ENCODE measurements at places on chromosomes 4 and X. TPM values are rescaled to one million over a fixed set of nuclear protein-coding genes. Genes with fewer than 3 reads are reported as not detected.

GRCh38 chr4:4323705-4324534, 33.9 kb downstream of the ZBTB49 start:
- DNase-seq = no peak

Gene SHOX
- total RNA-seq = not detected

DNA sequence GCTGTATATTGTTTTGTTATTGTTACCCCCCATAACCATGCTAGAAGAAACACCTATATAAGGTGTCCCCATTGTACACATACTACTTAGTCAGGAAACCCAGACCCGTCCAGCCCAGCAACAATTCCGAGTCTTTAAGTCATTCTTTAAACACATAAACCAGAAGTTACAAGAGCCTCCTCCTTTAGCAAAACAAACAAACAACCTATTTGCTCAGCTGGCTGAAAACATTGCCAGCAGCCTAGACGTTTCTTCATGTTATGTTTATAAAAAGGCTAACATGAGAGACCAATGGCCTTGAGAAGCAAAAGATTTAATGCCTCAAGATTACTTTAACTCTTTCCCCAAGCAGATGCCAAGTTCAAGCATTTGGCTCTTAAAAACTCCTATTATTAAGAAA, 1.4 kb downstream of the ACOX3 start:
- DNase-seq = no peak

Gene ASMTL
- 16.2 TPM for total RNA-seq

DNA sequence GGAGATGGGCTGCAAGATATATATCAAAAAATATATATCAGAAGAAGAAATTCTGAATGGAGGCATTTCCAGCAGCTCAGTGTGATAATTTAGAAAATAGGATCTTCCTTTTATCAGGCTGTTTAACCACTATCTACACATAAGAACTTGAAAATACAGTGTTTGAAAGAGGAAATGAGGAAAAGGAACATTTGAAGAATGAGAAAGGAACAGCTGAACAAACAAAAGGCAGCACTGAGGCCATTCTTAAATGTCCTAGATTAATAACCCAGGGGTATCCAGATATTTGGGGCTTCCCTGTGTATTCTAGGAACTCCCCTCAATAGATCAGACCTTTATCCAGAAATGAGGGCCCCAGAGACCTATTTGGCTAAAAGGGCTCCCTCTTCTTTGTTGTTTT, 4.1 kb downstream of the SLC39A8 start:
- no peak for DNase-seq

DNA sequence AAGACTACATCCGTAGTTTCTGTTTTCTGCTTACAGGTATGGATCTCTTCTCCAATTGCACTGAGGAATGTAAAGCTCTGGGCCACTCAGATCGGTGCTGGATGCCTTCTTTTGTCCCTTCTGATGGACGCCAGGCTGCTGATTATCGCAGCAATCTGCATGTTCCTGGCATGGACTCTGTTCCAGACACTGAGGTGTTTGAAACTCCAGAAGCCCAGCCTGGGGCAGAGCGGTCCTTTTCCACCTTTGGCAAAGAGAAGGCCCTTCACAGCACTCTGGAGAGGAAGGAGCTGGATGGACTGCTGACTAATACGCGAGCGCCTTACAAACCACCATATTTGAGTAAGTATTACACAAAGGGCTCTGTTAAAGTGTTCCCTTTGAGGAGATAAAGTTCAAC, 13.8 kb downstream of the PCDH10 start:
- no peak for DNase-seq

Gene SMR3B
- total RNA-seq = not detected

DNA sequence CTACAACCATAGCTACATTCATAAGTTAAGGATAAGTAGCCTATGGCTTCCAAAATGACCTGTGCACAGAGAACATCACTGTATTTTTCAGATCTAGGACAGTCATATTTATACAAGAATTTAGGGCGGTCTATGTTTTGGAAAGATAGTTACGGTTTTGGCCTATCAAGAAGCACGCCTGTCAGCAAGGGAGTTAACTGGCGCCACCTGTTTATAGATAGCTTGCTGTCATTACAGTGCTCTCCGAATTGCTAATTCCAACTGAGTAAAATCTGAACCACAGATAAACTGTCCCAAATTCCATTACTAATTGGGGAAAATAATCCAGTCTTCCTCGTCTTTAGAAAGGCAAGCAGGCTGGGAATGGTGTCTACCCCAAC, 646 bp downstream of the ABCB7 start:
- no peak for DNase-seq

DNA sequence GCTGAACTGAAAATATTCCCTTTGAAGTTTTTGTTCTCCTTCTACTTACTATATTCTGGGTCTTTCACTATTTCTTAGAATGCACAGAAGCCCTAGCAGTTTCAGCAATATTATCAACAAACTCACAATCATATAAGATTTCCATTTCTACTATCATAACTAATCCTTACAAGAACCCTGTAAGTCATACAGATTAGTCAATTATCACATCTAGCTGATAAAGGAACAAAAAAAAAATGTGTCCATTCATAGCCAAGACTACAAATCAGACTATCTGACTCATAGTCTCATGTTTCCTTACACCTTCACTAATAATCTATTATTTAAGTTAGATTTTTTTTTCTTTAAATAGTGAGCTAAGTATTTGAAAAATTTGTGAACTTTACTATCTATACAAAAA, 72.5 kb downstream of the LRBA start:
- DNase-seq = no peak

DNA sequence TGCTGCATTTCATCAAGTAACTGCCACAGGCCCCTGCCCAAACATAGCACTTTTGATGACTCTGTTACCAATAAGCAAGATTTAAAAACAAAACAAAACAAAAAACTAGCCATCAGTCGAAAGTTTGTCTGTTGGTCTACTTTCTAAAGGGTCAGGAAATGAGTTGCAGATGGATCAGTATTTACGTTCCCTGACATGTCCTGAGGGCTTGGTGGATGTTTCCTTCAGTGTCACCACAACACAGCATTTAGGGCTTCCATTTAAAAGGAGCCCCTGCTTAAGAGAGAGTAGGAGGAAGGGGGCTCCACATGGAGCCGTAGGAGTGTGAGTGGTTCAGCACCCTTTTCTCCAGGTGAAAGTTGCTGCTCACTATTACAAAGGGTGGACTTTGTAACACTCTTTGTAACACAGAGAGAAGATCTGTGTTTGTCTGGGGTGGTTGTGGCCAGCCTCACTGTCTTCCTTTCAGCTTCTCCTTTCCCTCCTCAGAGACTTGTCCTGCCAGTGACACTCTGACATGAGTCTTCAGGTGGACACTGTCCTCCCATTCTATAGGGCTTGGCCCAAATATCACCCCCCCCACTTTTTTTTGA, 167.5 kb upstream of the PDE5A start:
- DNase-seq = no peak

- DNase-seq = no peak
Observed at GRCh38 chr4:7394681-7395451, 39.9 kb downstream of the PSAPL1 start.

GRCh38 chrX:37834937-37835336, 12.4 kb downstream of the DYNLT3 start:
- DNase-seq = no peak

Gene RNF128
- 1.2 TPM for total RNA-seq

- no peak for DNase-seq
Observed at GRCh38 chr4:16155528-16156169, 70.6 kb downstream of the TAPT1 start.

- no peak for DNase-seq
Observed at GRCh38 chr4:155099231-155099630, 109.2 kb upstream of the NPY2R start.

Gene BGN
- 0.69 TPM for total RNA-seq

Gene ETDB
- total RNA-seq = not detected

- no peak for DNase-seq
Observed at GRCh38 chrX:10656214-10656613, 35.8 kb upstream of the MID1 start.

GRCh38 chr4:83413676-83414075, 41.9 kb downstream of the HELQ start:
- no peak for DNase-seq

Gene MTHFD2L
- total RNA-seq = 15.4 TPM

- DNase-seq = no peak
Observed at GRCh38 chr4:153345012-153345981, 809 bp downstream of the MND1 start.

- DNase-seq = no peak
Observed at GRCh38 chr4:102531462-102531861, 30.3 kb downstream of the NFKB1 start.

GRCh38 chr4:110411574-110412011, 64.4 kb upstream of the ENPEP start:
- no peak for DNase-seq

Gene FATE1
- not detected for total RNA-seq

GRCh38 chr4:102342404-102343074, 2.7 kb downstream of the SLC39A8 start:
- DNase-seq = no peak

Gene CCKAR
- not detected for total RNA-seq

DNA sequence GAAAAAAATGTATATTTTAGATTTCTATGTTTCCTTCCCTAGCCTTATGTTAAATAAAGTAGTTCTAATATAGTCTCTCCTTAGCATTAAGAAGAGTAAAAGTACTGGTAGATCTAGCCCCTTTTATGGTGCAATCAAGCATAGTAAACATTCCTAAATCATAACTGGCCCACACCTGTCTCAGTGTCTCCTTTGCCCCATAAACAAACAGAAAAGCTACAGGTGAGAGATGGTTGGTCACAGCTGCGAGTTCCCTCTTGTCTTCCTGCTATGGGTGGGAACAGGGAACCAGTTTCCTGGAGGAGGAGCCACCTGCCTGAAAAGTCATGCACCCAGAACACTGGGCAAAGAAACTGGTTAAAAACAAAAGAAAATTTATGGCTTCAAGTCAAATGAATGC, 16.6 kb downstream of the SOWAHB start:
- no peak for DNase-seq

GRCh38 chr4:98793658-98794057, 135.2 kb upstream of the TSPAN5 start:
- DNase-seq = no peak

Measured in epithelial cell of proximal tubule (primary cell).